ENCODE measurements at places on chromosomes 16 and 17.

DNA sequence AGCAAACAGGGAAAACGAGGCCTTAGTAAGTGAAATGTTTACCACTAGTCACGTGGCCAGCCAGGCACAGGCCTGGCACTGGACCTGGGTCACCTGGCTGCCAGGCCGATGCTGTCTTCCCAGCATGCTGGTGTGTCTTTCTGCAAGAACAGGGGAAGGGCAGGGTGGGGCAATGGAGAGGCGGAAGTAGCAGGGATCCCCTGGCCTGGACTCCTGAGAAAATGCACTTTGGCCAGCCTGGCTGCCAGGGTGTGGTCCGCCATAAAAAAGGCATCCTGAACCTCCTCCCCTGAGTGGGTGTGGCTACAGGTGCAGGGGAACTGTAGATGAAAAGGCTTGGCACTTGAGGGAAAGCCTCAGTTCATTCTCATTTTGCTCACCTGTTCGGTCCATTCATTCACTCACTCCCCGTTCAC, 1.0 kb upstream of the ANKRD40CL start:
- no peak for DNase-seq

GRCh38 chr16:85202631-85203461, 90.6 kb upstream of the CIBAR2 start:
- DNase-seq, result no peak

DNA sequence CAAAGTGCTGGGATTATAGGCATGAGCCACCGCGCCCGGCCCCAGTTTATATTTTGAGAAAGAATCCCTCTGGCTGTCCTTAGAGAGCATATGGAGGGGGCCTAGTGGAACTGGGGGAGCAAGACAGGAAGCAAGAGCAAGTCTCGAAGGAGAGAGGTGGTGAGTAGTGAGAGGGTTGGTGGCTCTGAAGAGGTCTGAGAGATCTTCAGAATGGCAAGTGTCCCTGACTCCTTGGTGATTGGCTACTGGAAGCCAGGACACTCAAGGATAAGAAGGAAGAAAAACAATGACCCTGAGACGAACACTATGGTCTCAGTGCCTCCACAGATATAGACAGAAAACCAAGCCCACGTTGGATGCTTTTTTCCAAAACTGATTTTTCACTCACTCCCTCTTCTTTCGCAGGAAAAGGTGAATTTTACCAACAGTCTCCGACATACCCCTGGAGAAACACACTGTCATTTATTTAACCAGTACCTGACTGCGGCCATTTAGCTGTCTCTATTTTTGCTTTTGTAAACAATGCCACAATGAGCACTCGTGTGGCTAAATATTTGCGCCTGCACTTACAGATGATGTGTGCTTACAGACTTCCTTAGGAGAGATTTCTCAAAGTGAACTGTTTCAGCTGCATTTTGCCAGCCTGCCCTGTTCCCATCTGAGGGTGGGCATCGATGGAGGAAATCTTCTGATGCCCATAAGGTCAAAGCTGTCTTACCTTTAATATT, 15.9 kb upstream of the DOK4 start:
- no peak for DNase-seq

- no peak for DNase-seq
Observed at GRCh38 chr16:10622036-10622921, 41.9 kb upstream of the EMP2 start.

DNA sequence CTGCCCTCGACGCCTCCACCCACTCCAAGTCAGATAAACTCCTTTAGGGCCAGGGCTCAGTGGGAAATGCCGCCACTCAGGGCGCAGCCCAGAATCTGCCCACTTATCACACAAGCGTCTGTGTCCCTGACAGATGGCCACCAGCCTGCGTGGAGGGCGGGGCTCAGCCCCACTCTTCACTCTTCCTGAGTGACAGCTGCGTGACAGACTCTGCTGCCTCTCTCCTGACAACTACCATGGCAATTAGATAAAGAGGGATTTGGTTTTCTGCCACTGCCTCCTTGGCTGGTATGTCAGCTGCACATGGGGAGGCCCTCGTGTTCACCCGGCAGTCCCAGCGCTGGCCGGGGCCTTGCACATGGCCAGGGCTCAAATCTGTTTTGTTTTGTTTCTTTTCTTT, 96.2 kb downstream of the RTN4RL1 start:
- DNase-seq, result no peak

DNA sequence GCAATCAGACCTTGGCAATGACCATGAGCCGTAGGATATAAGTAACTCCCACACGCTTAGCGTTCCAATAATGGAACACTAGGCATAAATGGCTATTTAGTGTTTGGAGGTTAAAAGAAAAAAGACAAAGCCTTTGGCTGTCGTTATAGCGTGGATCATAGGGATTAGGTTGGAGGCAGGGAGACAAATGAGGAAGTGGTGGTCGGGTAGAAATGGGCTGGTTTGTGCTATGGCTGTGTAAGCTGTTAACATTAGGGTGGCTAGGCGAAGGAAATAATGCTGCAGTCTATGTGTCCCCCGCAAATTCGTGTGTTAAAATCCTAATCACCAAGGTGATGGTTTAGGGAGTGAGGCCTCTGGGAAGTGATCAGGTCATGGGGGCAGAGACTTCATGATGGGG, 120.4 kb upstream of the IRX6 start:
- no peak for DNase-seq
